A549 treated with dexamethasone at 1 μM for 4 hours (cell line): ENCODE measurements at places on chromosomes 4 and X. TPM values are rescaled to one million over a fixed set of nuclear protein-coding genes. Genes with fewer than 3 reads are reported as not detected.

Gene FAM114A1
- total RNA-seq: 23.2 to 39.7 TPM (median 37.5 TPM) in 5 replicates

Gene TLR3
- 0.19 to 0.43 TPM (median 0.36 TPM) in 5 replicates for total RNA-seq

Gene SPARCL1
- total RNA-seq: not detected in 5 replicates

Gene DDX53
- total RNA-seq: not detected in 5 replicates

Gene NKX3-2
- total RNA-seq: 0.05 to 0.16 TPM (median 0.12 TPM) in 5 replicates

Gene RNF212
- total RNA-seq: 0.81 to 2.9 TPM (median 2.4 TPM) in 5 replicates
